B cell (primary cell): ENCODE measurements at places on chromosomes 3 and 15. TPM values are rescaled to one million over a fixed set of nuclear protein-coding genes. Genes with fewer than 3 reads are reported as not detected.

THAP10 gene
- total RNA-seq = 0.36 and 0.37 TPM in 2 replicates

C3orf33 gene
- 1.7 and 1.8 TPM in 2 replicates for total RNA-seq

DNA sequence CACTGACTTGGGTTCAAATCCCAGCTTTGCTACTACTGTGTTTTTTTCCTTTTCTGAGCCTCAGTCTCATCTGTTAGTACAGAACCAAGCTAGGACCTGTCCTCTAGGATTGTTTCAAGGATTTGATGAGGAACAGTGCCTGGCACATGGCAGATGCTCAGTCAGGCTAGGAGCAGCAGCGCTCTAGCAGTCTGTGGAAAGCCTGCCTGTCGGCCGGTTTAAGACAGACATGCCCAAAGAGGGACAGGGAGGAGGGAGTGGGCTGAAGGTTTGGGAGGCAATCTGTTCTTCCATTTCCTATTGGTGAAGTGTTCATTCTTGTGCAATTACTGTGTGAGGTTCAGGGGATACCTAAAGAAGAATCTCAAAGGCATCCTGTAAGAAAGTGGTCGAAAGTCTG, 35.1 kb upstream of the RGMA start:
- H3K27ac ChIP-seq = no peak overlapping the region
- no peak for DNase-seq
- no peaks in the 10 kb centered on the region for H3K4me1 ChIP-seq

GOLGA6L24 gene
- not detected in 2 replicates for total RNA-seq

GRCh38 chr3:3351226-3351625, 171.7 kb upstream of the CRBN start:
- H3K27me3 ChIP-seq = no peaks in the 10 kb centered on the region
- no peak overlapping the region for H3K27ac ChIP-seq
- H3K4me3 ChIP-seq = no peak overlapping the region
- no peak for DNase-seq
- no peaks in the 10 kb centered on the region for H3K36me3 ChIP-seq

DNA sequence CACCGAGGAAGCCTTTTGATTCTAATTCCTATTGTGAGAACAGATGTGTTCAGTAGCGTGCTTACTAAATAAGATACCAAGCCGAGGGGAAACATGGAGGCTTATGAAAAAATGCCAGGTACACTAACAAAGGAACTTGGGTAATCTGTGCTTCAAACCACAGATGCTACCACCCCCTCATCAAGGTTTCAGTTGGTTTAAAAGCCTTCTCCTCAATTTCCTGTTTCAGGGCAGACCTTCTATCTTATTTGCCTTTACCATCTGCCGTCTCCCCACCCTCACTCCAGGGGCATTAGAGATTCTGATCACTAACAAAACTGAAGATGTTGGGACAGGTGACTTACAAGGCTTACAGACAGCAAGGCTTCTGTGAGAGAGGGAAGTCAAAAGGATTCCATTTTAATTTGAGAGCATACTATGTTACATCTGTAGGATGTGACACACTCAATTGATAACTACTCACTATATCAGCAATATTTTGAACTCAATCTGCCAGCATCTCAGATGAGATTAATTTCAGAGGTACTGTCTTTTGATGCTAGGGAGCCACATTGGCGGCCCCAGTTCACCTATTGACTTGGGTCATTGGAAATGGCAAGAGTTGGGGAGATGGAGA, 60.6 kb upstream of the PLCL2 start:
- H3K36me3 ChIP-seq = no peaks in the 10 kb centered on the region
- H3K27ac ChIP-seq = peak overlapping the region; percentile 2
- DNase-seq = peak; percentile 57
- H3K4me1 ChIP-seq = peaks cover 21% of the 10 kb centered on the region

FHIT gene
- 7.0 and 7.8 TPM in 2 replicates for total RNA-seq

CHST2 gene
- 24.8 and 25.0 TPM in 2 replicates for total RNA-seq

C15orf62 gene
- 8.6 and 9.5 TPM in 2 replicates for total RNA-seq

PTH1R gene
- not detected in 2 replicates for total RNA-seq

- no peak overlapping the region for H3K27ac ChIP-seq
- DNase-seq = no peak
- no peaks in the 10 kb centered on the region for H3K27me3 ChIP-seq
- no peak overlapping the region for H3K4me3 ChIP-seq
- no peaks in the 10 kb centered on the region for H3K36me3 ChIP-seq
- H3K4me1 ChIP-seq = no peaks in the 10 kb centered on the region
These were observed 41.9 kb downstream of the EMC4 start for GRCh38 chr15:34266751-34267150.

DNA sequence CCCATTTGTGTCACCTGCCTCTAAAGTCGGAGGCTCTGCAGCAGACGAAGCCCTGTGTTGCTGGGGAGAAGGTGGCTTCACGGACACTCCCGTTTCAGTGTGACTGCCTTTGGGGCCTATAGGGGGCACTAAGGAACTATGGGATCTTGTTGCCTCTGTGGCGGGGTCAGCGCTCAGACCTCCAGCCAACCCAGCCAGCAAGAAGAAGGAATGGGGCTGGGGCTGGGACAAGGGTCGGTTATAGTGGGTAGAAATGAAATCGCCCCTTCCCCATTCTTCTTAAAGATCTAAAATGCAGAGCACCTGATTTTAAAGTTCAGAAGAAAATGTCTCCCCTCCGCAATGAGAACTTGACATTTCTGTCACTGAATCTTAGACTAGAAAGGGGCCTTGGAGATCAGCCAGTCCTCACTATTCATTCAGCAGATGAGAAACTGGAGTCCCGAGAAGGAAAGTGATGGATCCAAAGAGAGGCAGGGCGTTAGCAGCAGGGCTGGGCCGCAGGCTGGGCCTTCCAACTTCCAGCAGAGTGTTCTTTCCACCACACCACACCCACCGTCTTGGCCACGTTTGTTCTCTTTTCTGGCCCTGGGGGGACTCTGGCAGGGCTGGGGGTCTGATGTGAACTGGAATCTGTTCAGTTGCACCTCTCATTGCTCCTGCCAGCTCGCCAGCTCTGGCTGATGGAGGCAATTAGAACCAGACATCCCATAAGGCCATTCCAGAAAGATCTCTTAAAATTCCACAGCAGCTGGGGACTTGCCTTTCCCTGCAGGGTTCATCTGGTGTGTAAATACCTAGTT, 195.4 kb downstream of the OPA1 start:
- no peak overlapping the region for H3K4me3 ChIP-seq
- H3K36me3 ChIP-seq = no peaks in the 10 kb centered on the region
- peaks cover 10% of the 10 kb centered on the region for H3K27me3 ChIP-seq
- H3K4me1 ChIP-seq = peaks cover 17% of the 10 kb centered on the region
- H3K27ac ChIP-seq = no peak overlapping the region

SAXO2 gene
- 25.0 and 30.2 TPM in 2 replicates for total RNA-seq

DNA sequence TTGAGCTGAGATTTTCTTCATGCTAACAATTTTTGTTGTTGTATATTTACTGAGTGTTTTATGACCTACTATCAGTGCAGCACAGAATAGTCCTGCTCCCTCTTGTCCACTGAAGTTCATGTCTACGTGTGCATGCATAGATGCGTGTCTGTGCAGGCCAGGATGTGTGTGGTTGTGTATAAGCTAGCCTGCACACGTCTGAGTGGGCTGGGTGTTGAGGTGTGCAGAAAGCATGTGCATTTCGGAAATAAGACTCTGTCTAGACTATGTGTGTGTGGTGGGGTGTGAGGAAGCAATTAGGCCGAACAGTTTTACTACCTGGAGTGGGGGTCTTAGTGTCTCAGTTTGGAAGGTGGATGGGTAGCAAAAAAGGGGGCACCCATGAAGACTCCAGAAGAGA, 39.2 kb downstream of the ATP2B2 start:
- no peak overlapping the region for H3K4me3 ChIP-seq
- no peak overlapping the region for H3K27ac ChIP-seq
- H3K27me3 ChIP-seq = no peaks in the 10 kb centered on the region
- DNase-seq = no peak
- no peaks in the 10 kb centered on the region for H3K4me1 ChIP-seq
- no peaks in the 10 kb centered on the region for H3K36me3 ChIP-seq

GRCh38 chr3:133992381-133992780, 37.3 kb downstream of the SLCO2A1 start:
- H3K27me3 ChIP-seq = no peaks in the 10 kb centered on the region
- H3K4me1 ChIP-seq = no peaks in the 10 kb centered on the region
- H3K27ac ChIP-seq = no peak overlapping the region
- no peak for DNase-seq
- no peaks in the 10 kb centered on the region for H3K36me3 ChIP-seq

- no peak overlapping the region for H3K4me3 ChIP-seq
- H3K36me3 ChIP-seq = no peaks in the 10 kb centered on the region
- no peaks in the 10 kb centered on the region for H3K4me1 ChIP-seq
- no peak overlapping the region for H3K27ac ChIP-seq
- no peak for DNase-seq
- H3K27me3 ChIP-seq = no peaks in the 10 kb centered on the region
These were observed 167.2 kb downstream of the RBMS3 start for GRCh38 chr3:29447946-29448627.

GRCh38 chr15:67887776-67888175, 47.9 kb upstream of the RNU6-1 start:
- DNase-seq = no peak
- H3K4me1 ChIP-seq = peaks cover 9% of the 10 kb centered on the region
- no peaks in the 10 kb centered on the region for H3K27me3 ChIP-seq
- no peaks in the 10 kb centered on the region for H3K36me3 ChIP-seq
- H3K4me3 ChIP-seq = no peak overlapping the region

- no peaks in the 10 kb centered on the region for H3K4me1 ChIP-seq
- no peak overlapping the region for H3K4me3 ChIP-seq
- no peaks in the 10 kb centered on the region for H3K27me3 ChIP-seq
These were observed 72.2 kb downstream of the DZIP3 start for GRCh38 chr3:108661699-108662098.

- peaks cover 8% of the 10 kb centered on the region for H3K4me1 ChIP-seq
- H3K27ac ChIP-seq = no peak overlapping the region
- DNase-seq = no peak
- no peaks in the 10 kb centered on the region for H3K27me3 ChIP-seq
These were observed 32.5 kb downstream of the PARP15 start for GRCh38 chr3:122609798-122610559.
